Left renal pelvis (tissue), 4 donors: ENCODE measurements at places on chromosomes 1 and 21. TPM values are rescaled to one million over a fixed set of nuclear protein-coding genes. Genes with fewer than 3 reads are reported as not detected.

DNA sequence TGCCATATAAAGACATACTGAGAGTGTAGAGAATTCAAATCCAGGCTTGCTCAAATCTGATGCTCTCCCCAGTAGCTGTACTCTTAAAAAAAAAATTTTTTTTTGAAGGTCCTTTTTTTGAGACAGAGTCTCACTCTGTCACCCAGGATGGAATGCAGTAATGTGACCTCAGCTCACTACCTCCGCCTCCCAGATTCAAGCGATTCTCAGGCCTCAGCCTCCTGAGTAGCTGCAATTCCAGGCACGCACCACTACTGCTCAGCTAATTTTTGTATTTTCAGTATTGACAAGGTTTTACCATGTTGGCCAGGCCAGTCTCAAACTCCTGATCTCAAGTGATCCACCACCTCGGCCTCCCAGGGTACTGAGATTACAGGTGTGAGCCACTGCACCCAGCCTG is 28.7 kb downstream of the STYXL2 start:
- no peak for DNase-seq

GRCh38 chr1:220195701-220196100 is 76.6 kb downstream of the RAB3GAP2 start:
- no peak for DNase-seq

GRCh38 chr1:53502641-53503432 is 43.6 kb downstream of the DMRTB1 start:
- no peak for DNase-seq

- no peak for DNase-seq
Observed at GRCh38 chr1:227892489-227893299, 55.0 kb downstream of the WNT9A start.

DNA sequence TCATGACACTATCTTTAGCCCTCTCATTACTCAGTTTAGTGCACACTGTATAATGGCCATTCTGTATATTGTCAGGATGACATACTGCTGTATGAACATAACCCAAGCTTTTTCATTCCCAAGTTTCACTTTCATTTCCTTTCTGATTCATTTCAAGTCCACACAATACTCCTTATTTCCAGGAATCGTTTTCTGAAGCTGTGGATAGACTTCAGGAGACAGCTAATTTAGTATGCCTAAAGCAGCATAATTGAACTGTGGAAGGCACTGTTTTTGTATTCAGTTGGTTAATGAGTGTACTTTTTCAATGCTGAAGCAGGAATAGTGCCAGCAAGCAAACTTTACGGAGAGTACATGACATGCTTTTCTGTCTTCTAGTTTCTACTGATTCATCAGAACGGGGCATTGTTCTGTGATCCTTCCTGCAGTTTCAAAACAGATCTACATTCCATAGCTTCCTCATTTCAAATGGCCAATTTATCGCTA is 578.5 kb upstream of the ZP4 start:
- DNase-seq: no peak

DNA sequence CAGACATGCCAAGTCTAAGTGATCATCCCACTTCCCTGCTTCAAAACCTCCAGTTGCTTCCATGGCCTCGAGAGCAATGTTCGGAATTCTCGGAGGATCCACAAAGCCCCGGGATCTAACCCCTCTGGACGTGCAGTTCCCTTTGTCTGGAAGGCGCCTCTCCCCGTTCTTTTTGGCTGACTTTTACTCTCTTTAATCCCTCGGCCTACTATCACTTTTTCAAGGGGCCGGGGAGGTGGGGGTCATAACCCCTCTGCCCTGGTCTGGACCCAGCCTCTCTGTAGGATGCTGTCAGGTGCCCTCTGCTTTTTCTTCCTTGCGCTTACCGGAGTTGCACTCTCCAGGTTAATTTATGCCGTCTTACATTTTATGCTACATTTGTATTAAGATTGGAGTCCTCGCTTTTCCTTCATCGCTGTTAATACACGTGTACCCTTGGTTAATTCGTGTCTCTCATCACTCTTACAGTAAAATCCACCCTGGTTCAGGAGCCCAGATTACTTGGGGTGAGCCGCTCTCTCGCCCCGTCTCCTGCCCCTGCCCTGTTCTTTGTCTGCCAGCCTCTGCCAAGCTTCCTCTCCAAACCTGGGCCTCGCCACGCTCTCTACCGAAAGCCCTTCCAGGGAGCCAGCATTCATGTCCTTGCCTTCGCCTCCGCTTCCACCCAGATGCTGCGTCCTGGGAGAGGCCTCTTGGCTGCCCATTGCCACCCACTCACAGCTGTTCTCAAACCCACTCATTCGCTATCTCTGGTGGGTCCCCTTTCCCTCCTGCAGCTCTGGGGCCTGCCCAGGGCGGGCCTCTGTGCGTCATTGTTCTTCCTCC is 448.6 kb downstream of the CAMTA1 start:
- no peak for DNase-seq

- DNase-seq: no peak
Observed at GRCh38 chr1:246020211-246020954, 486.7 kb downstream of the SMYD3 start.

DNA sequence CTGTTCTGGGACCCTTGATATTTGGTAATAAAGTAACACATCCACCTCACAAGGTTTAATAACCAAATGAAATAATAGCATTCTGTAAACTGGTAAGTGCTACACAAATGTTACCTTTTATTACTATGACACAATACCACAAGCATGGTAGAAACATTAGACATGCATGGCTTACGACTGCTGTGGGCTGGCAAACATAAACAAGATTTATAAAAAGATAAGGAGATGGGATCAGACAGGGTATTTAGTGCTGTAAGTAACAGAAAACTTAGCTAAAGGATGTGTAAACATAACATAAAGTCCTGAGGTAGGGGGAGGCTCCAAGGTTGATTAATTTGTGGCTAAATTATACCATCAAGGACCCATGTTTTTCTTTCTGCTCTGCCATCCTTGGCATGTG is 212.6 kb downstream of the BARHL2 start:
- no peak for DNase-seq

- DNase-seq: no peak
Observed at GRCh38 chr1:58936973-58937372, 153.1 kb upstream of the JUN start.

DNA sequence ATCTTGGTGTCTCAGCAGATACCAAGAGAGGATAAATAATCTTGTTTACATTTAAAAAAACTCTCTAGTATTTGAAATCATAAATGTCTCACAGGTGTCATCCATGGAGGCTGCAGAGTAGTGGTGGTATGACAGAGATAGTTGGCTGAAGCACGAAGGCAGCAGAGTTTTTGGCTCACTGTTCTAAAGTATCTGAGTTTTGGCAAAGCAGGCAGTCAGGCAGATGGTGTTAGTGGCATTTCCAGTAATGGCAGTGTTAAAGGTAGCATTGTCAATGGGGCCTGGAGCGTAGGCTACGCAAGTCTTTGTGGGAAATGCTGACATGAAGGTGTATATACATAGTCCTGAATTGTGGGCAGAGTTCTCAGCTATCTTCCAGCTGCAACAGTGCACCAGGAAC is 68.5 kb upstream of the HSD17B7 start:
- no peak for DNase-seq

DNA sequence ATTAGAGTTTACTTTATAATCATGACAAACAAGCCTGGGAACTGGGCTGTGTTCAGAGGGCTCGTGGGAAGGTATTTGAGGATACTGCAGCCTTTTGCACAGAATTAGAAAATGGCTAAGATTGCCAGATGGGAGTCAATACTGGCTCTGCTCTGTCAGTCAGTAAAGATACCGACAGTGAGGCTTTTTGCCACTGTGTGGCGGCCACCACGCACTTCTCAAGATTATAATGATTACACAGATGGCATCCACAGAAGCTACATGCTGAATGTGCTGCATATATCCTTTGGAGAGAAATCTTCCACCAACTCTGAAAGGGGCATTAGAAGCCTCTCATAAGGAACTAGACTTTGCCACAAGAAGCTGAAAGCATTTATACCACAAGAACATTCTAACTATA is 213.4 kb upstream of the PTBP2 start:
- DNase-seq: no peak

DNA sequence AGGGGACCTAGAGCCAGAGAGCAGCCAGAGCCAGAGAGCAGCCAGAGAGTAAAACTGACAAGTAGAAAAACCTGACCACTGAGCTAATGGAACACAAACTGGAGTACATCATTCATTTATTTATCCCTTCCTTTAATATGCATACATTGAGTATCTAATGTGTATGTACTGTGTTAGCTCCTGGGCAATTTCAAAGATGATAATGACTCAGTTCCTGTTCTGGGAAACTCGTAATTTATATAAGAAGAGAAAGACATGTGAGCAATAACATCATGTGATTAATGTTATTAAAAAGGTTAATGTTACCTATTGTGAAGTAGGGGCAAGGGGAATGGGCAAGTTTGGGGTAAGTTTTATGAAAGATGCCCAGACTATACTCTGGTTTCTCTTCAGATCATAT is 199.9 kb downstream of the TNR start:
- DNase-seq: no peak

PRELP gene
- polyA plus RNA-seq: 7.0 TPM

DNA sequence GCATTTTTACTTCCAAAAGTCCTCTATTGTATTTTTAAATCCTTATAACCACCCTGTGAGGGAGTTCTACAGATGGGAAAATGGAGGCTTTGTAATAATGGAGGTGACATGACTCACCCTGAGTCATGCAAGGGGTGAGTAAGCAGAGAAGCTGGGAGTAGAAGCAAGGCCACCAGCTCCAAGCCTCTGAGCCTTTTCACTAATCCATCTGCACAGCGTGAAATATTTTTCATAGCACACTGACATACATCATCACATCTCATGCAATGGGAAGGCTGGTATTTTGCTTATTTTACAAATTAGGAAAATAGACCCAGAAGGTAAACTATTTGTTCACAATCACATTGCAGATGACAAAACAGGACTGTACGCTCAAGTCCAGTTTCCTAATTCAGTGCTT is 96.9 kb downstream of the KCNH1 start:
- no peak for DNase-seq

DNA sequence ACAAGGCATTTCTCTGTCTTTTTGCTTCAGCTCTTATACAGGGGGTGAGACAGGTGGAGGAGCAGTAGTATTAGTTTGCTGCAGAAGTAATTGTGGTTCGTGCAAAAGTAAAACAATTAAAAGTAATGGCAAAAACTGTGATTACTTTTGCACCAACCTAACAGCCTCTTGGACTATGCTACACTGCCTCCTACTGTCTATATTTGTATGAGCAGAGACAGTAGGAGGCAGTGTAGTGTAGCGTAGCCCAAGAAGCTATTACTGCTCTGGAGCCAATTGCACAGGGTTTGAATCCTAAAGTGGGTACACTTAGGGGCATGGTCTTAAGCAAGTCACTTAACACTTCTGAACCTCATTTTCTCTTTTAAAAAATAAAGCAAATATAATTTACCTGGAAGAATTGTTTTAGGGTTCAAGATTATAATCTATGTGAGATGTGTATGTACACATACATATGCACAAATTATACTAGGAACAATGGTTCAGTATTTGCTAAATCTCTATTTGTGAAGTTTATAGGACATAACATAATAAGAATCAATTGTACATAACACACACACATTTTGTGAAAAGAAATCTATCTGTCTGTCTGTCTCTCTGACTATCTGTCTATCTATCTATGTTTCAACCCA is 103.8 kb downstream of the BRINP3 start:
- DNase-seq: no peak

- DNase-seq: no peak
Observed at GRCh38 chr1:190205713-190206112, 272.0 kb downstream of the BRINP3 start.

ATAD3B gene
- 28.1 TPM for polyA plus RNA-seq

DNA sequence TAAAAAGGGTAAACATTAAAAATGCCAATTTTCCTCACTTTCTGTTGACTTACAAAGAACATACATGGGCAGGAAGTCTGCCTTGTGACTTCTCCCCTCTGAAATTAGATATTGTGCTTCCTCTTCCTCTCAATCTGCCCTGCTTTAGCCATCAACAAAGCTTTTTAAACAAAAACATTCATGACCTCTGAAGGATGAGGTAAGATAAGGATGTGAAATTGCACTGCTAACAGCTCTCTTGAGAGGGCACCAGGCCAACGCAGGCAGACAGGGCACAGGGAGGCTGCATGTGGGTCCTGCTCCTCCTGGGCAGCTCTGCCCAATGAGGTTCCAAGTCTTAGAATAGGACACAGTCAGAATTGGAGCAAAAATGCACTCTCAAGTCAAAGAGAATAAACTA is 62.1 kb downstream of the DEGS1 start:
- DNase-seq: no peak

DNA sequence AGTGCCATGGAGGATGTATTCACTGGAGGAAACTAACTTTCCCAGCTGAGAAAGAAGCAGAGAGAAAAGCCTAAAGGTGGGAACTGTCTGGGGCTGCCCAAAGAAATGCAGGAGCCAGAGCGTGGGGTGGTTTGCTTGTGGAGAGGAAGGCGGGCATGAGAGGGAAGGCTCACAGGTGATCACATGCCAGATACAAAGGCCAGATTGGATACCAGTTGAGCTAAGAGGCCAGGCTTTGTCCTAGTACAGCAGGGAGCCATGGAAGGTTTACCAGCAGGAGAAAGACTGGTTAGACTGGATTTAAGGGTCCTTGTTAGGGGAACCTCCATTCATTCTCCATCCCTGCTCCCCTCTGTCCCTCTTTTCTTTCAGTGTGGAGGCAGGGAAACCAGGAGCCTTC is 66.4 kb downstream of the BEND5 start:
- no peak for DNase-seq

TMEM234 gene
- 21.3 TPM for polyA plus RNA-seq

DNA sequence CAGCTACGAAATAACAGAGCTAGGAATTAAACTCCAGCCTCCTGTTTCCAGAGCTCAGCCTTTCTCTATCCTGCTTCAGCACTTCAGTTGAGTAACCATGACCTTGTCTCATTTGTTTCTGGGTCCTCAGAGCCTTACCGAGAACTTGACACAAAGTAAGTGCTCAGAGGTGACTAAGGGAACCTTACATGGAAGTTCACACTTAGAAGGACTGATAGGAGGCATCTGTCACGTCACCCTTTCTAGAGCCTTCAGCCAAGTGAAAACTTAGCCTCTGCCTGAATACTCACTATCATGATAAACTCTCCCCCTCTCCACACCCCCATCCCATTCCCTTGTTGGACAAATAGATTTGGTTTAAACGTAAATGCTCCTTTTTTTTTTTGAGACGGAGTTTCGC is 9.8 kb upstream of the LUZP1 start:
- DNase-seq: no peak

DNA sequence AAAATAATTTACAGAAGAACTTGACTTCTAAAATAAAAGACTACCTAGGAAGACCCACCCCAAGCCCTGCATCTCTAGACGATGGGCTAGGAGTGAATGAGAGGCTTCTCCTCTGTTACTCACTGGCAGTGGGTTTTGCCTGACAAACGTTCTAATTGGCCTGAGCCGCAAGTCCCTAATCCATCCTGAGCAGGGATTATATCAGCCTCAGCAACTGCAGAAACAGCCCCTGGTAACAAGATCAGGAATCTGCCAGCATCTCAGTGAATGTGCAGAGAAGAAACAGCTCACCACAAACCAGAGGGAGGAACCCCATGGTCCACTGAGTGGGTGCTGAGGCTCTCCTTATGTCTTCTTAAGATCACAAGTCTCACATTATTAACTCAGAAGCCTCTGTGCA is 240.6 kb downstream of the BRINP2 start:
- DNase-seq: no peak

VCAM1 gene
- 55.8 TPM for polyA plus RNA-seq
